ENCODE measurements at places on chromosomes 2 and 18. TPM values are rescaled to one million over a fixed set of nuclear protein-coding genes. Genes with fewer than 3 reads are reported as not detected.
A peak's percentile ranks its signal among the peaks of the same experiment; 100 is the strongest.

DNA sequence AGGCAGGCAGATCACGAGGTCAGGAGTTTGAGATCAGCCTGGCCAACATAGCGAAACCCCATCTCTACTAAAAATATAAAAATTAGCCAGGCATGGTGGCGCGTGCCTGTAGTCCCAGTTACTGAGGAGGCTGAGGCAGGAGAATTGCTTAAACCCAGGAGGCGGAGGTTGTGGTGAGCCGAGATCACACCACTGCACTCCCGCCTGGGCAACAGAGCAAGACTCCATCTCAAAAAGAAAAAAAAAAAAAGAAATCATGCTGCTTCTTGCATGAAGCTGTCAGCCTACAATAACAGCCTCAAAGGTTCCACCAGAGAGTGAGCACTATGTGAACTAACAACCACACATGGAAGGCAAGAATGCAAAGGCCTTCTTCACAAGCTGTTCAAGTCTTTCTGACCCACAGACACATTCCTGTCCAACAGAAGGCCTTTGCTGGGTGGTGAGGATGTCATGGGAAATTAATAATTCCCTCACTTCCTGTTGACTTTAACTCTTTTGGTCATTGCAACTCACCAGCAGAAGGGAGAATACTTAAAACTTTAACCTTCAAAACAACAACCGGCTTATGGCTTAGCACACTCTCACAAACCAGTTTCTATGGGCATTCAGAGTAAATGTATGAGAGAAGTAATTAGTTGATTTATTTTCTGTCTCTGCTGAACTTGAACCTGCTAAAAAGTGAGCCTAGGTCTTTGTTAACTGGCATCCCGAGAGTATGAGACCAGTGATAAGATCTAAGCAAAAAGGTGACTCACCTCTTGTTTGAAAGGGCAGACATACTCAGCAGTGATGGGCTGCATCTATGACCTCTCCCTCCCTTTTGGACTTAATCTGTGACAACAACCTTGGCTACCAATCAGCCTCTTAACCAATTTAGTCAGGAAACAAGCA is 11.8 kb downstream of the PLEKHM3 start:
- H3K4me1 ChIP-seq: peaks cover 7% of the 10 kb centered on the region
- H3K4me3 ChIP-seq: no peak overlapping the region
- H3K36me3 ChIP-seq: no peaks in the 10 kb centered on the region
- H3K27me3 ChIP-seq: no peaks in the 10 kb centered on the region

- no peaks in the 10 kb centered on the region for H3K4me1 ChIP-seq
- no peaks in the 10 kb centered on the region for H3K27me3 ChIP-seq
- H3K36me3 ChIP-seq: no peaks in the 10 kb centered on the region
- H3K4me3 ChIP-seq: no peak overlapping the region
- no peak for DNase-seq
Observed at GRCh38 chr2:88660622-88661021, 30.9 kb upstream of the RPIA start.

- DNase-seq: no peak
- no peaks in the 10 kb centered on the region for H3K27me3 ChIP-seq
- H3K4me3 ChIP-seq: no peak overlapping the region
Observed at GRCh38 chr2:210287301-210287700, 27.7 kb downstream of the MYL1 start.

GRCh38 chr2:199456383-199457146 is 1.2 kb downstream of the SATB2 start:
- peaks cover 5% of the 10 kb centered on the region for H3K4me1 ChIP-seq
- DNase-seq: no peak
- peaks cover 3% of the 10 kb centered on the region for H3K27me3 ChIP-seq
- H3K27ac ChIP-seq: no peak overlapping the region

- DNase-seq: no peak
- H3K27me3 ChIP-seq: no peaks in the 10 kb centered on the region
- H3K27ac ChIP-seq: no peak overlapping the region
- no peak overlapping the region for H3K4me3 ChIP-seq
- no peaks in the 10 kb centered on the region for H3K36me3 ChIP-seq
- no peaks in the 10 kb centered on the region for H3K4me1 ChIP-seq
Observed at GRCh38 chr2:10753876-10754275, 32.4 kb downstream of the ATP6V1C2 start.

DNA sequence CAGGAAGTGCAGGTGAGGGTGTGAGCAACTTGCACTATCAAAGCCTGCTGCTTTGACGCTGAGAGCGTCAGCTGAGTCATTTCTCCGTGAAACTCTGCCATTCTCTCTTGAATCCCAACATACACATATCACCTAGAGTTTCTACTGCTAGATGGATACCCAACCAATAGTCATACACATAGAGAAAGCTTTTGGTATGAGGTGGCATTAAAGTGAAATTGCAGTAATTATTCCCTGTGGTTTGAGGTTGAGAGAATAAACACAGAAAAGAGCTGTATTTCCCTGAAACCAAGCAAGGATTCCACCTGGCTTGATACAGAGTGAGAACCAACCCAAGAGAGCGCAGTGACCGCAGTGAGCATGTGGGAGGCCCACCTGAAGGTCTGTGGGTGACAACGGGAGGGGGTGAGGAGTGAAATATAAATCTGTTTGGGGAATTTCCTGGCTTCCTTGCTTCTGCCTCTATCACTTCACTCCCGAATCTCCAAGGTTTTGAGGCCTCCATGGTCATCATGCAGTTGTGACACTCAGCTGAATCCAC is 28.8 kb upstream of the TMEM18 start:
- H3K27me3 ChIP-seq: no peaks in the 10 kb centered on the region
- H3K4me3 ChIP-seq: no peak overlapping the region
- H3K27ac ChIP-seq: no peak overlapping the region
- DNase-seq: no peak

DNA sequence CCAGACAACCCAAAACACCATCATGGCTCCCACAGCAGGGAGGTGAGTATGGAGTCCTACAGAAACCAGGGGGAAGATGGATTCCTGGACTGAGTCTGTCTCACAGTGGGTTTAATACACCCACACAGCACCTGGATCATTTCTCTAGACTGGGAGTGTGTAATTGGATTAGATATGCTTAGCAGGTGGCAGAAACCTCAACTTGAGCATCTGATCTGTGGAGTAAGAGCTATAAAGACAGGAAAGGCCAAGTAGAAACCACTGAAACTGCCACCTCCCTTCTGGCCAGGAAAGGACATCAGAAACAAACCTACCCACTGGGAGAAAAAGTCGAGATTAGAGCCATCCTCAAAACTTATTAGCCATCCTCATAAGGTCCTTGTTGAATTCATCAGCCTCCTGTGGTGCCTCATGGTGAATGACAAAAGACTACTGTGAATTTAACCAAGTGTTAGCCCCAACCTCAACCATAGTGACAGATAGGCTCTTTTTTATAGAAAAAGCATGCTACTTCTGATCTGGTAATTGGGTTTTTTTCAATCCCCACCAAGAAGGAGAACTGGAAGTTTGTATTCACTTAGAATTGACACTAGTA is 28.1 kb upstream of the CHST9 start:
- H3K4me1 ChIP-seq: no peaks in the 10 kb centered on the region
- H3K27ac ChIP-seq: no peak overlapping the region
- H3K4me3 ChIP-seq: no peak overlapping the region
- no peaks in the 10 kb centered on the region for H3K27me3 ChIP-seq
- no peaks in the 10 kb centered on the region for H3K36me3 ChIP-seq

DNA sequence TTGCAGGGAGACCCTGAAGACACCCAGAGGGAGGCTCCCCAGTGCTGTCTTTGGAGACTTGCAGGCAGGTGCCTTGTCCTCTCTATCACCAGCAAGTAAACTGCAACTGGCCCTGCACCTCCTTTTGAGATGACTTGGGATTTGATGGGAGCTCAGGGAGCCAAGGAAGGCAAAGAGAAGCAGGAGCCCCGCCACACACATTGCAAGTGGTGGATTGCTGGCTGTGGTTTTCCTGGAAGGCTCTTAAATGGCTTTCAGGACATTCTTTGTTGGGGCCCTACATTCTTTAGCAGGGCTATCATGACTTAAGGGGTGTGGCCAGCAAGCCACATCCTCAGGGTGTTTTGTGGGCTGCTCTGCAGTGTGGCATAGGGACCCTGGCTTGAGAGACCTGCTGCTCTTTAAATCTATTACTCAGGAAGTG is 39.9 kb upstream of the CDC42EP3 start:
- no peak for DNase-seq
- no peak overlapping the region for H3K4me3 ChIP-seq
- no peak overlapping the region for H3K27ac ChIP-seq
- H3K36me3 ChIP-seq: no peaks in the 10 kb centered on the region
- H3K4me1 ChIP-seq: no peaks in the 10 kb centered on the region
- no peaks in the 10 kb centered on the region for H3K27me3 ChIP-seq

- H3K4me3 ChIP-seq: no peak overlapping the region
- no peaks in the 10 kb centered on the region for H3K27me3 ChIP-seq
- H3K4me1 ChIP-seq: no peaks in the 10 kb centered on the region
- no peak for DNase-seq
- H3K27ac ChIP-seq: no peak overlapping the region
- no peaks in the 10 kb centered on the region for H3K36me3 ChIP-seq
Observed at GRCh38 chr2:182615036-182615435, 101.0 kb upstream of the DNAJC10 start.

GRCh38 chr2:201839727-201840126 is 33.4 kb downstream of the CDK15 start:
- no peaks in the 10 kb centered on the region for H3K36me3 ChIP-seq
- no peak for DNase-seq
- no peaks in the 10 kb centered on the region for H3K27me3 ChIP-seq
- no peaks in the 10 kb centered on the region for H3K4me1 ChIP-seq

DNA sequence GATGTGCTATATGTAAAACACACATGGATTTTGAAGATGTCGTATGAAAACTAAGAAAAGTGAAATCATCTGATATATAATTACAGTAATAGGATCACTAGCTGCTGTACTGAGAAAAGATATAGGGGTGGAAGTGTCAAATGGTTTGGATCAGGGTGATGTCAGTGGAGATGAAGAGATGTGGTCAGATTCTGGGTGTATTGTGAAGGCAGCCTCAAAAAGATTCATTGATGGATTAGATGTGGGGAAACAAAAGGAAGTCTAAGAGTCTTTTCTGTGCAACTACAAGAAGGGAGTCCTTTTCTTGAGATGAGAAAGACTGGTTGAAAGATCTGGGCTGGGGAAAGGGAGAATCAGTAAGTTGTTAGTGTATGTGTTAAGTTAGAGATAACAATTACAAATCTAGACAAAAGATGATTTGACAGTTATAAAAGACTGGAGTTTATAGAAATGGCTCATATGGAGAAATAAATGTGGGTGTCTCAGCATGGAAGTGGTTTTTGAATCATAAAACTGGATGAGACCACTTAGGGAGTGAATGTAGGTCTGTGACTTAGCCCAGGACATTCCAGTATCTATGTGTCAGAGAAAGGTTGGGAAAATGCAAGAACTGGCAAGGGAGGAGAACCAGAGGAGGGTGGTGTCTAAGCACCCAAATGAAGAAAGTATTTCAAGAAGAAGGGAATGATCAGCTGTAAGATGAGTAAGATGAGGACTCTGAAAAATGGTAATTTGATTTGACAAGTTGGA is 347.4 kb downstream of the PARD3B start:
- no peak overlapping the region for H3K27ac ChIP-seq
- DNase-seq: no peak
- H3K4me3 ChIP-seq: no peak overlapping the region
- no peaks in the 10 kb centered on the region for H3K4me1 ChIP-seq

- H3K36me3 ChIP-seq: no peaks in the 10 kb centered on the region
- no peak overlapping the region for H3K4me3 ChIP-seq
- H3K4me1 ChIP-seq: no peaks in the 10 kb centered on the region
- H3K27ac ChIP-seq: no peak overlapping the region
Observed at GRCh38 chr18:47935321-47936055, 5.0 kb upstream of the SMAD2 start.

- DNase-seq: no peak
- no peak overlapping the region for H3K4me3 ChIP-seq
- no peak overlapping the region for H3K27ac ChIP-seq
- no peaks in the 10 kb centered on the region for H3K27me3 ChIP-seq
- no peaks in the 10 kb centered on the region for H3K4me1 ChIP-seq
Observed at GRCh38 chr2:124919296-124919695, 894.2 kb downstream of the CNTNAP5 start.

- H3K27ac ChIP-seq: peak overlapping the region; percentile 94
- H3K4me3 ChIP-seq: peak overlapping the region; percentile 88
- DNase-seq: peak; percentile 21
- no peaks in the 10 kb centered on the region for H3K27me3 ChIP-seq
- H3K36me3 ChIP-seq: no peaks in the 10 kb centered on the region
Observed at GRCh38 chr2:68317971-68318913, 1.5 kb downstream of the CNRIP1 start.

DNA sequence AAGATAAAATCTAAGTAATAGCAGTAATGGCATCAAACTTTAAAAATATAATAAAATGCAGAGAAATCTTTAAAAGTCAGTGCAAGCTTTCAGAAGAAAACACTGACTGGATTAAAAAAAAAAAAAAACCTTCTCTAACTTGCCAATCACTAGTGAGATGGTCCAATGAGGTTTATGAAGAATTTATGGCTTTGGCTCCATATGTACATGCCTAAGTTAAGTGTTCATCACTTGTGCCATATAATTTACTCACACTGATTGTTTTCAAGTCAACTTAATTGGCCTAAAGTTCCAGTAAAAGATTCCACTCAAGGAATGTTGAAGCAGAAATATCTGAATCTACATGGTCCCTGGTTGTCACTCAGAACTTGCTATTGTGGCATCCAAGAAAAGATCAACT is 40.7 kb upstream of the RAB27B start:
- H3K27ac ChIP-seq: no peak overlapping the region
- DNase-seq: no peak
- no peaks in the 10 kb centered on the region for H3K27me3 ChIP-seq
- H3K4me1 ChIP-seq: no peaks in the 10 kb centered on the region
- H3K36me3 ChIP-seq: no peaks in the 10 kb centered on the region

DNA sequence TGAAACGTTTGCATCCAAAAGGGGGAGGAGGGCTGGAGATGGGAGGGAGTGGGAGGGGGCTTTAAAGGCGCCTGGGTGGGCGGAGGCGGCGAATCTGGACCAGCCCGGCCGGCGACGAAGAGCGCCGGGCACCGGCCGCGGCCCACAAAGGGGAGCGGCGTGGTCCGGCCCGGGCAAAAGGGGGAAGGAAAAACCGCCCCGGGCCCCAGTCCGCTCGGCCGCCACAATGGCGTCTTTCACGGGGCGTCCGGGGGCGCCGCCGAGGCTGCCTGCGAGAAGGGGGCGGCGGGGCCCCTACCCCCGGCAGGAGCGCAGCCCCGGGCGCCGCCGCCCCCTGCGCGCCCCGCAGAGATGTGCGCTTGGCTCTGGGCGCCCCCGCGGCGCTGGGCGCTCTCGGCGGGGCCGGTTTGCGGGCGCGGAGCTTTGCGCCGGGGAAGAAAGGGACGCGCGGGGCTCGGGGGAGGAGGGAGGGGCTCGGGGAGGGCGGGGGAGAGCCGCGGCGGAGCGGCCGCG is 108.1 kb upstream of the KCTD1 start:
- H3K4me3 ChIP-seq: peak overlapping the region; percentile 78
- peaks cover 9% of the 10 kb centered on the region for H3K4me1 ChIP-seq
- no peak for DNase-seq
- no peaks in the 10 kb centered on the region for H3K36me3 ChIP-seq

Gene LYPD1
- 0.50 TPM for total RNA-seq

Gene KIAA2012
- total RNA-seq: 1.3 TPM

Gene SERPINB7
- total RNA-seq: not detected

Gene MOGAT1
- not detected for total RNA-seq

Gene GPN1
- 29.3 TPM for total RNA-seq

Gene REEP1
- 342 TPM for total RNA-seq
